ENCODE measurements at places on chromosomes 3 and 15.
A peak's percentile ranks its signal among the peaks of the same experiment; 100 is the strongest.

- no peak for DNase-seq
These were observed 114.5 kb upstream of the TNIK start for GRCh38 chr3:171574556-171575240.

GRCh38 chr3:149316437-149316836 lies 17.0 kb downstream of the TM4SF18 start:
- DNase-seq = no peak

GRCh38 chr3:29922992-29923746 lies 642.3 kb downstream of the RBMS3 start:
- DNase-seq = peak; percentile 11

DNA sequence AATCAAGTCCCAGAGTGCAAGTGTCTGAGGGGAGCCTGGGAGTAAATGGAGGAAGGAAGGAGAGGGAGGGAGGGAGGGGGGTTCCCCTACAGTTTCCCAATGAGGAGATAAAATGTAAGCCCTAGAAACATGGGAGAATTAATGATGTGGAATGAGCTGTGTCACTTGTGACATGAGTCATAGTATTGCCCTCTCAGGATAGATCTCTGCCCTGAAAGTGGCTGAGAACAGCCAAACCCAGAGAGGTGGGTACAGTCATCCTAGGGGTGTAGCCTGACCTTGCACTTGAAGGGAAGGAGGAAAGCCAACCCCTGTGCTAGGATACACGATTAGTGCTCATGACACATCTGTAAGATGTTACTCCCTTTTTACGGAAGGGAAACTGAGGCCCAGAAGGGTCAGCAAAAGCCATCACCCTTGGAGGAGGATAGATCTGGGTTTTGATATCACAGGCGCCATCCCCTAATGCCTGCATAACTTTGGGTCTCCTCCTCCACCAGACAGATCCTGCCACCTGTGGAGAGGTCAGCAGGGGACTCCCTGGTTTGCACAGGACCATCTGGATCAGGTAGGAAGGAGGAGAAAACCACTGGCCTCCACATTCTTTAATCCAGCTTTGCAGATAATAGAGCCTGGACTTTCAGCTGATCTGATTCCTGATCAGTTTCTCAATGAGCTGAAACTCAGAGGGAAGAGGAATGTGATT lies 23.1 kb upstream of the USP3 start:
- DNase-seq = no peak

DNA sequence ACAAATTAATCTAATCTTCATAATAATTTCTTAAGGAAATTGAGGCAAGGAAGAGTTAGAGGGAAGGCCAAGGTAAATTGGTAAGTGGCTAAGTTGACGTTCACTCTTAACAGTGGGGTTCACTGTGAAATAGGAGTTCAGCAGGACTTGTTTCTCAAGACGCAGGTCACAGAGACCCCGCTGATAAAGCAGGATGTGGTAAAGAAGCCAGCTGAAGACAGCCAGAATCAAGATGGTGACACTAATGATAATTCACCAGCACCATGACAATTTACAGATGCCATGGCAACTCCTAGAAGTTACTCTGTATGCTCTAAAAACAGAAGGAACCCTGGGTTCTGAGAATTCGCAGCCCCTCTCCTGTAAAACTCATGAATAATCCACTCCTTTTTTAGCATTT lies 100.1 kb upstream of the CTDSPL start:
- DNase-seq = no peak

DNA sequence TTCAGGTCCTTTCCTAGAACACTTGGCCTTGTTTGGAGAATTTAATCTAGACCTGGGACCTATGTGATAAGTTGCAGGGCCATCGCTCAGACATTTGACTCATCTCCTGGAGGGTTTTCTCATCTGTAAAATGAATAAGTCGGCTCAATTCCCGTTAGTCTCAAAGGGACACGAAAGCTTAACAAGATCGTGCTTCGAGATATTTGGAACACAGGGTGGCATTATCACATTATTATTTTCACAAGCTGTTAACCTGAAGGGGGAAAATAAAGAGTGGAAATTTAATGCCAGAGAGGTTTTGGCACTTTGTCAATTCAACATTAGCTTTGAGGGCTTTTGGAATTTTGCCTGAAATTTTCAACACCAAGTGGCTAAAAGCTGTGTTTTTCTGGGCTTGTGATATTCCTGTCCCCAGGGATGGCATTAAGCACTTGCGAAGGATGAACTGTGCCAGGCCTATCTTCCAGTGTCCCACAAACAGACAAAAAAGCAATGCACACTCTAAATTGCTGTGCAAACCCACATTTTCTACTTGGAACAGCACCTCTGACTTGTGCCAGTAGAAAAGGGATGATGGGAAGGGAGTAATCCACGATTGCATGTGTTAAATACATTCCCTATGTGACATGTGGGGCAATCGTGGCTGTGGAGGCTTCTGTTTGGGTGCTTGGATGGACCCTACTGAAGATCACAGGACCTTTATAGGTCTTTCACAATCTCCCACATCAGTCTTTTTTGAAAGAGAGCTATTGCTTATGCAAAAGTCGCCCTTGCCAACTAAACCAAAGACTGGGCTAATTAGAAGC lies 478.7 kb downstream of the MFSD1 start:
- no peak for DNase-seq

DNA sequence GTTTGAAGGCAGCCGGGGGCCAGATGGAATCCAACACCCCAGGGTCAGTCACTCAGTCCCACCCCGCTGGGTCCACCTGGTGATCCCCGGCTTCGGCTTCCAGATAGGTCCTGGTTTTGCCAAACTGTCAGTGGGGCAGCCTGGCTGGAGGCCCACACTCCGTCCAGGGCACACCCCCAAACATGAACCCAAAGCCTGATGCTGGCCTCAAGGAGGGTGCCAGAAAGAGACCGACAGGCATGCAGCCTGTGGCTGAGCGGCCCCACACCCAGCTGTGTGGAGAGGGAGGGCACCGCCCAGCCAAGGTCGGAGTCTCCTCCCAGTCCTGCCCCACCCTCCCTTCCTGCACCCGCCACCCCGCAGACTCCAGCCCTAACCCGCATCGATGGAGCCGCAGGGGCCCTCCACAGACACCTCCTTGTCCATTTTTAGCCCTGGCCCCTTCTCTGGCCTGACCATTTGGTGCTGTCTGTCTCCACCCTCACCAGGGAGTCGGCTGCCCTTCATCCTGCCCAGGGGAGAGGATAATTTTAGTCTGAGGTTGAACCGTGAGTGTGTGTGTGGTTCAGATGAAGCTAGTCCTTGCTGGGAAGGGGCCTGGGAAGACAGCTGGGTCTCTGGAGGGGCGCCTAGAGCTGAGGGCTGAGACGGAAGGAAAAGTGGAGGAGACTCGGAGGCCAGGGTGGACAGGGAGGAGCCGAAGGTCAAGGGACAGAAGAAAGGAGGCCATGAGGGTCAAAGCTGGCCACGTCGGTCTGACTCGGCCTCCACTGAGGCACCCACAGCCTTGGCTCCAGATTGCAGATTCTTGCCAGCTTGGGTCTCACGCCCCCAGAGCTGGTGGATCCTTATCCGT lies 23.1 kb downstream of the TNK2 start:
- no peak for DNase-seq

- DNase-seq = no peak
These were observed 11.5 kb downstream of the CCDC80 start for GRCh38 chr3:112629425-112629824.

DNA sequence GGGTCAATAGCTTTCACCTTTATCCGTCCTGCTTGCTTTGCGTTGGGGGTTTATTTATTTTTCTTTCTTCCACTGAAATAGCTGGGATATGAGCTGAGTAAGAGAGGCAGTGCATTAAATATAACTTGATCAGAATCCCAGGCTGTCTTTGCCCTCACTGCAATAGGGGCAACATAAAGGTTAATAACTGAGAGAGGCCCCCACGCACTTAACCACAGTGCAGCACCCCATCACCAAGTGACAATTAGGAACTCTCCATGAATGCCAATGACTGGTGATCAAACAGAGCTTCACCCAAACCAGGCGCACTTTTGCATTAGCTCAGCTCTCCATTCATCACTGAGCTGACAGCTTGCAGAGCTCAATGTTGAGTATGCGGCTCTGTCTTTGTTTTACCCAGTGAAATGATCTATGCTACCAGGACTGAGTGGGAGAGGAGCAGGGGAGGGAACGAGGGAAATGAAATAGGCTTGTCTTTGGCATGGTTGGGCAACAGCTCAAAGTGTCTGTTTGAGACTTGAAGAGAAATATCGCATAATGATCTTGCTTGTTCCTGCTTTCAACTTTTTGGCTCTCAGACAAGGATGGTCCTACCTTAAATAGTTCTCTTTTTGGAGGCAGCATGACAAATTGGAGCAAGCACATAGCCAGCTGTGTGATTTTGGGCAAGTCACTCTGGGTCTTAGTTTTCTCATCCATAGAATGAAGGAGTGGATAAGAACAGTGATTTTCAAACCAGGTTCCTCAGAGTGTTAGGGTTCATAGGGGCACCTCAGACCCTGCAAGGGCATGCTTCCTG lies 14.5 kb upstream of the GLCE start:
- DNase-seq = no peak

- no peak for DNase-seq
These were observed 79.8 kb downstream of the NR1I2 start for GRCh38 chr3:119861681-119862080.

DNA sequence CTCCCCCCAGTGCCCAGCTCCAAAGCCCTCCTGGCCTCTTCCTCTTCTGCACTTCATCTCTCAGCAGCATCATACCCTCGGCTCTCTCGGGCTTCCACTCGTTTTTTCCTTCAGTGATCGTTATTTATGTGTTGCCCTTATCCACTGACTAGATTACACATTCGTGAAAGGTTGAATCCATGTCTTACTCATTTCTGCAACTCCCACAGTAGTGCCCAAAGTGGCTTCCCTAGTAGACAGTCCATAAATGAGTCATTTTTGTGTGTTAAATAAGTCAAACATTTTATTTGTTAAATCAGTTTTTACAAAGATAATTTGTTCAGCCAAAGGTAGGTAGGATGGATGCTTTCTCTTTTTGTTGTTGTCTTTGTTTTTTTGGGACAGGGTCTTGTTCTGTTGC lies 87.4 kb downstream of the CRTC3 start:
- no peak for DNase-seq

GRCh38 chr15:88147760-88148159 lies 108.8 kb downstream of the NTRK3 start:
- DNase-seq = no peak
